Thymus (tissue), 14 donors: ENCODE measurements at places on chromosomes 1 and 21.

- no peak overlapping the region for H3K4me3 ChIP-seq
- H3K27me3 ChIP-seq = no peaks in the 10 kb centered on the region
- DNase-seq = no peak
- H3K27ac ChIP-seq = no peak overlapping the region
Observed at GRCh38 chr1:213600879-213601278, 386.9 kb upstream of the PROX1 start.

- no peaks in the 10 kb centered on the region for H3K36me3 ChIP-seq
- H3K4me1 ChIP-seq = no peaks in the 10 kb centered on the region
- no peak overlapping the region for H3K4me3 ChIP-seq
- no peak overlapping the region for H3K27ac ChIP-seq
- H3K27me3 ChIP-seq = no peaks in the 10 kb centered on the region
Observed at GRCh38 chr1:105294838-105295237, 1545.1 kb downstream of the AMY1C start.

DNA sequence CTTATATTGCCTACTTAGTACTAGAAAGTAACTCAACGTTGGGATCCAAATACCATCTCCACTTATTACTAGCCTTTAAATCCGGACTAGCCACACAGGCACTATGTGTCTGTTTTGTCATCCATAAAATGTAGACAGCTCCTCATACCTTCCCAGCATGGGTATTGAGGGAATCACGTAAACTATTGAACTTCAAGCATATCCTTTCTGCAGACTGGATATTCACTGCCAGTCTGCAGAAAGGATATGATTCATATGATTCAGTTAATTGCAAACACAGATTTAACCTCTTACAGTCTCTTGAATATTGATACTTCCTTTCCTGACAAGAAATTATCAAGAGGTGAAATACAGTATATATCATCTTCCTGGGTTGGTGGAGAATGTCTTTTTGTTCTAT lies 186.0 kb downstream of the LEPR start:
- H3K4me3 ChIP-seq = no peak overlapping the region
- H3K4me1 ChIP-seq = no peaks in the 10 kb centered on the region

DNA sequence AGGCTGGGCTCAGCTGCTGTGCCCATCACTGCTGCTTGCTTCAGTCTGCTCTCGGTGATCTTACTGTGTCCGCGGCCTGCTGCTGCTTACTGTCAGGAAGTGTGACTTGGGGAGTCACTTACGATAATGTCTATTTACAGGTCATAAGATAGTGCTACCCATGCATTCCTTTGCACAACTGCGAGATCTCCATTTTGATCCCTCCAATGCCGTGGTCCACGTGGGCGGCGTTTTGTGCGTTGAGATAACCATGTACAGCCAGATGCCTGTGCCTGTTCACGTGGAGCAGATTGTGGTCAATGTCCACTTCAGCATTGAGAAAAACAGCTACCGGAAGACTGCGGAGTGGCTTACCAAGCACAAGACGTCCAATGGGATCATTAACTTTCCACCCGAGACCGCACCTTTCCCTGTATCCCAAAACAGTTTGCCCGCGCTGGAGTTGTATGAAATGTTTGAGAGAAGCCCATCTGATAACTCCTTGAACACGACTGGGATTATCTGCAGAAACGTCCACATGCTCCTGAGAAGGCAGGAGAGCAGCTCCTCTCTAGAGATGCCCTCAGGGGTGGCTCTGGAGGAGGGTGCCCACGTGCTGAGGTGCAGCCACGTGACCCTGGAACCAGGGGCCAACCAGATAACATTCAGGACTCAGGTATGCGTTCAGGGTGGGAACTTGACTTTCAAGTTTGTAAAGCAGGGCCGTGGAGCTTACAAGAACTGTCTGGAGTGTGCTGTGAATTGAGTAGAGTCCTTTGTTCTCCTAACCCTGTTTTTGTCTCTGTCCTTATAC lies 24.4 kb upstream of the PWP2 start:
- H3K4me3 ChIP-seq = no peak overlapping the region
- no peak for DNase-seq
- peaks cover 36% of the 10 kb centered on the region for H3K4me1 ChIP-seq
- H3K36me3 ChIP-seq = peaks cover 61% of the 10 kb centered on the region
- H3K27me3 ChIP-seq = no peaks in the 10 kb centered on the region
- peak overlapping the region; percentile 98 for H3K27ac ChIP-seq

DNA sequence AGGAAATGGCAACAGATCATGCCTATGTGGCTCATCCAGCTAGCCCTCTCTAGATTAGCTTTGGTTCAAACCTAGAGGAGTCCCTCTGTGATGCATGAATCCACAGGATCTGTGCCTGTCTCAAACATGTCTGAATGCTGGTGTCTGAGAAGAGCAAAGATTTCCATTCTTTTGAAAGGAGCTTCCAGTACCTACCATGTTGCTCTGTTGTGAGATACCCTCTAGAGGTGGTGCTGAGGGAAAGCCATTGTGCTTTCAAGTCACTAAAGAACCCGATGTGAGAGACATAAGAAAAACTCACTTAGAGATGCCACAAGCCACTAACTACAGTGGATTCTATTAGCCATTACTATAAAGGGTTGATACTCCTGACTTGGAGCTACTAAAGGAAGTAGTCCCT lies 103.6 kb downstream of the LRRC40 start:
- no peaks in the 10 kb centered on the region for H3K27me3 ChIP-seq
- H3K27ac ChIP-seq = no peak overlapping the region
- H3K4me3 ChIP-seq = no peak overlapping the region
- no peaks in the 10 kb centered on the region for H3K4me1 ChIP-seq
- DNase-seq = no peak

DNA sequence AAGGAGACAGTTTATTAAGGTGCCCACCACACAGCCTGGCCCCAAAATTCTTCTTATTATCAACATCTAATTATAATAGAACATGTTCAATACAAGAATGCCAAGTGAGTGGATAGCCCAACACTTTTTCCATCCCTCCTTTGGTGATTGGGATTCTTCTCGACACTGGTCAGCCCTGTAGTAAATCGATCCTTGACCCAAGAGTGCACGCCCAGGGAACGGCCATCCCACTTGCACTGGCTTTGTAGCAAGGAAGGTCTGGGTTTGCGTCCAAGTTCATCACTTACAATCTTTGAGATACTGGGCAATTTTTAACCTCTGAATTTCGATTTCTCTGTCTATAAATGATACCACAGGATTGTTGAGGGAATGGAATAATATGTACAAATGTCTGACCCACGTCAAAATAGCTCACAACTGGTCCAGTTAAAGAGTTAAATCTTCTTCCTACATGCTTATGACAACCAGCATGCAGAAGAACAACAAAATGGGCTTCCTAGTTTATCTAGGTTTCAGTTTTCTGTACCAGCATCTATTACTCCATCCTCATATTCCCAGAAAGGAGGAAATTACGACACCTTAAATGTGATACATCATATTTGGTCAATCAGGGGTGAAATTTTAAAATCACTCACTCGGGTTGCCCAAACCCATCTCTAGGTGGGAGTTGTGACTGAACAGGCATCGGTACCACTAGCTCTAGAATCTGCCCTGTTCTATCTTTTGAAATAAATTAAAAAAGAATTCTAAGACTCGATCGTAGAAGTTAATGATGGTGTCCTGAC lies 161.8 kb downstream of the CLIC6 start:
- no peak overlapping the region for H3K27ac ChIP-seq
- no peak for DNase-seq
- H3K36me3 ChIP-seq = peaks cover 69% of the 10 kb centered on the region
- peaks cover 11% of the 10 kb centered on the region for H3K4me1 ChIP-seq
- no peaks in the 10 kb centered on the region for H3K27me3 ChIP-seq

- peaks cover 13% of the 10 kb centered on the region for H3K4me1 ChIP-seq
- H3K4me3 ChIP-seq = no peak overlapping the region
- no peak overlapping the region for H3K27ac ChIP-seq
- H3K36me3 ChIP-seq = peaks cover 14% of the 10 kb centered on the region
- DNase-seq = no peak
Observed at GRCh38 chr1:36087233-36088123, 1.2 kb upstream of the ADPRS start.

DNA sequence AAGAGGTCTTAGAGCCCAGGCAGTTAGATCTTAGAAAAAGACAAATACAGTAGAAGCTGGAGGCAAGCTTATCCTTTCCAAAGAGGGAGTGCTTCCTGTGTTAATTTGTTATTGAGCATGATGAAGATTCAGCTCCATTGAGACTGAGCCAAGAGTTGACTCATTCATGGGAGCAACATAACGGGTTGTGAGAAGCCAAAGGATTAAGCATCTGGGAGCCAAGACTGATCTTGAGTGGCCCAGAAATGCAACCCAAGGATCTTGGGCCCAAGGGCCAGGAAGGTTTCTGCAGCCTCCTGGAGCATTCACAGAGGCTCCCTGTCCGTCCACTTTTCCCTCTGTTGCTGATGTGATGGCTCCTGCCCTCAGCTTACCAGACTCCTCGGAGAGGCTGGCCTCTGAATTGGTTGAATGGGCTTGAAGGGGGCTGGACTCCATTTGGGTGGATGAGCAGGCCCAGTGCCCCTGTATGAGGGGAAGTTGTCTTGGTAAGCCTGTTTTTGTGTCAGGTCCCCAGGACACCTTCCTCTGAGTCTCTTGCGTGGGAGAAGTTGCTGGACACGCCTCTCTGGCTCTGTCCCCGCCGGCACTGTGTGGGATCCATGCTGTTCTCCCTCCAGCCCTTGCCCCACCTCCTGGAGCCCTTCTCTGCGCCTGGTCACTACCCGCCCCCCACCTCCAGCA lies 42.4 kb downstream of the PDE9A start:
- H3K4me1 ChIP-seq = no peaks in the 10 kb centered on the region
- no peak overlapping the region for H3K4me3 ChIP-seq
- DNase-seq = no peak
- H3K27me3 ChIP-seq = no peaks in the 10 kb centered on the region
- no peak overlapping the region for H3K27ac ChIP-seq

GRCh38 chr1:150493175-150493574 lies 6.0 kb downstream of the TARS2 start:
- H3K36me3 ChIP-seq = peaks cover 45% of the 10 kb centered on the region
- H3K4me3 ChIP-seq = no peak overlapping the region
- no peaks in the 10 kb centered on the region for H3K27me3 ChIP-seq
- H3K4me1 ChIP-seq = peaks cover under 1% of the 10 kb centered on the region

GRCh38 chr1:114892194-114892918 lies 37.7 kb downstream of the SYCP1 start:
- no peaks in the 10 kb centered on the region for H3K4me1 ChIP-seq
- H3K27ac ChIP-seq = no peak overlapping the region
- no peaks in the 10 kb centered on the region for H3K36me3 ChIP-seq
- H3K27me3 ChIP-seq = no peaks in the 10 kb centered on the region

DNA sequence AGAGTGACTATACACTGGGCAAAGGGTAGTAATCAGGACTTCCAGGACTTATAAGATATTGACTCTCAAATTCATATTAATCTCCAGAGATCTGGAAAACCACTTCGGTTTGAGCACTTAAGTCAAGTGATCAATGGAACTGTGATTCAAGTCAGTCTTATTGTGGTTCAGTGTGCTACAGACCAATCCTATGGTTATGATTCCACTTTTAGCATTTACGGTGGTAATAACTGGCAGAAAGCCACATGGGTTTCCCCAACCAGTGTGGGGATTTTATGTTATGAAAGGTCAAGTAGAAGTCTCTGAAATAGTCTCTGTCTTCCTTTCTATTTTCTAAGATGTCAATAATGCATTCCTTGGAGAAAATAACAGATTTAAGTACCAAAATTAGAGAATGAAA lies 151.3 kb upstream of the NEGR1 start:
- no peak for DNase-seq
- no peak overlapping the region for H3K27ac ChIP-seq
- no peaks in the 10 kb centered on the region for H3K4me1 ChIP-seq
- no peaks in the 10 kb centered on the region for H3K36me3 ChIP-seq

- no peaks in the 10 kb centered on the region for H3K36me3 ChIP-seq
- no peak overlapping the region for H3K4me3 ChIP-seq
- H3K27me3 ChIP-seq = no peaks in the 10 kb centered on the region
- DNase-seq = no peak
- no peaks in the 10 kb centered on the region for H3K4me1 ChIP-seq
Observed at GRCh38 chr1:152448496-152448895, 34.4 kb upstream of the CRNN start.

- peaks cover 10% of the 10 kb centered on the region for H3K27me3 ChIP-seq
- no peaks in the 10 kb centered on the region for H3K36me3 ChIP-seq
- no peak overlapping the region for H3K4me3 ChIP-seq
- no peaks in the 10 kb centered on the region for H3K4me1 ChIP-seq
Observed at GRCh38 chr1:227913764-227914721, 33.7 kb downstream of the WNT9A start.

- H3K4me3 ChIP-seq = peak overlapping the region; percentile 87
- peaks cover 4% of the 10 kb centered on the region for H3K36me3 ChIP-seq
- H3K27me3 ChIP-seq = no peaks in the 10 kb centered on the region
- peaks cover 21% of the 10 kb centered on the region for H3K4me1 ChIP-seq
Observed at GRCh38 chr1:114509596-114510273, 1.3 kb downstream of the TRIM33 start.

DNA sequence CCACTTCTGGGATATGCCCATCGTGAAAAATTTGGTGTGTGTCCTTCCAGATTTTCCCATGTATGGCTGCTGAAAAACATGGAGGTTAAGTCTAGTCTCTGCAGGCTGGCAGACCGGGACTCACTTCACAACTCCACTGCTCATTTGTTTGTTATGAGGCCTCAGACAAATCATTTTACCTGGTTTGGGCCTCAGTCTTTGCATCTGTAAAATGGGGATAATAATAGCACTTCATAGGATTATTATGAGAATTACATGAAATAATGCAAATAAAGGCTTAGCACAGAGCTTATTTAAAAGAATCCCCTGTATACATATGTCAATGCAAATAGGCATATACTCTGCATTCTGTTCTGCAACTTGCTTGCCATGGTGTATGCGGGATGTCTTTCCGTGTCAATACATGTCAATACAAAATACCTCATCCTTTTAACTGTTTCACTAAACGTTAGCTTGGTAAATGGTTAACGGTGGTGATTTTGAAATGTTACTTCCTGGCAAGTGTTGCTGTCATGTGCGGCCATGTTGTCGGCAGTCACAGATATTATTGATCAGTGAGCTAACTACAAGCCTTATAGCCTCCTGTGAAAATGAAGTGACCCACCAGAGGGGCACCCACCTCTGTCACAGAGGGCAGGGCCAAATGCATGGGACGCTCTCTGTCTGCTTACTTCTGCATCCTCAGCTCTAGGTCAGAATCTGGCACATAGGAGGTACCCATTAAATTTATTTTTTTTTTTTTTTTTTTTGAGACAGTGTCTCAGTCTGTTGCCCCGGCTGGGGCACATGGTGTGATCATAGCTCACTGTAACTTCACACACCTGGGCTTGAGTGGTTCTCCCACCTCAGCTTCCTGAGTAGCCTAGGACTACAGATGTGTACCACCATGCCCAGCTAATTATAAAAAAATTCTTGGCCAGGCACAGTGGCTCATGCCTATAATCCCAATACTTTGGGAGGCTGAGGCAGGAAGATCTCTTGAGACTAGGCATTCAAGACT lies 4.3 kb downstream of the LCK start:
- H3K27ac ChIP-seq = peak overlapping the region; percentile 24
- H3K36me3 ChIP-seq = peaks cover 34% of the 10 kb centered on the region
- peak overlapping the region; percentile 25 for H3K4me3 ChIP-seq
- no peaks in the 10 kb centered on the region for H3K27me3 ChIP-seq
- no peak for DNase-seq
- peaks cover 76% of the 10 kb centered on the region for H3K4me1 ChIP-seq
